Fibroblast of skin of scalp (primary cell): ENCODE measurements at places on chromosomes 2 and 18.

GRCh38 chr2:176424746-176425145 is 155.5 kb downstream of the MTX2 start:
- DNase-seq = no peak

GRCh38 chr18:72768681-72769229 is 99.0 kb downstream of the NETO1 start:
- no peak for DNase-seq

GRCh38 chr2:58794103-58794502 is 553.0 kb upstream of the FANCL start:
- DNase-seq = no peak

DNA sequence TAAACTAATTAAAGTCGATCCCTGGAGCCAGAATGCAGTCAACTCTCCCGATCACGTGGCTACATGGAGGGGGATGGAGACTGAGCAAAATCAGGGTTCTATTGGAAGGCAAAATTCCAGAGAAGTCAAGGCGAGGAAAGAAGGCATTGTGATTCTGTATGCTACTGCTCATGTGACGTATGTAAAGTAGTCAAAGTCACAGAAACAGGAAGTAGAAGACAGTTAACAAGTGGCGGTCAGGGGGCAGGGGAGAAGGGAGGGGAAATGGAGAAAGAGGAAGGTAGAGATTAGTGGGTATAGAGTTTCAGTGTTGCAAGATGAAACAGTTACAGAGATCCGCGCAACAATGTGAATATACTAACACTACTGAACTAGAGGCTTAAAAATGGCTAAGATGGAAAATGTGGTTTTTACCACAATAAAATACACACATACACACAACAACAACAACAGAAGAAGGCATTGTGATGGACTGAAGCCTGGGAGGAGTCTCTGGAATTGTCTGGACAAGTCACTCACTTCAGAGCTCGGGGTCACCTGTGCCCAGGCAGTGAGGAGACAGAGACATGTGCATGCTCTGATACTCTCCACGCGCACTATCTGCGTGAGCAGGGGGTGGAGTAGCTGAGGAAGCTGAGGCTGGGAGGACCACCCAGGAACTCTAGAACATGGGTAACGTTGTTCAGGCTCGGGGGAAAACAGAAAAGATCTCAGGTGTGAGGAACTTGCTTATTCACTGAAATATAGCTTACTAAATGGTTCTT is 89.9 kb upstream of the CDCA7 start:
- no peak for DNase-seq

- DNase-seq = peak; percentile 43
Observed at GRCh38 chr2:205708231-205708631, 25.9 kb downstream of the NRP2 start.

GRCh38 chr2:8850845-8851487 is 13.6 kb upstream of the KIDINS220 start:
- DNase-seq = no peak
